ENCODE measurements at places on chromosomes 12 and 14.

- DNase-seq, result no peak
These were observed 72.1 kb downstream of the PHLDA1 start for GRCh38 chr12:75959506-75959905.

GRCh38 chr14:88667555-88668273 is 104.9 kb downstream of the ZC3H14 start:
- peak; percentile 84 for DNase-seq

DNA sequence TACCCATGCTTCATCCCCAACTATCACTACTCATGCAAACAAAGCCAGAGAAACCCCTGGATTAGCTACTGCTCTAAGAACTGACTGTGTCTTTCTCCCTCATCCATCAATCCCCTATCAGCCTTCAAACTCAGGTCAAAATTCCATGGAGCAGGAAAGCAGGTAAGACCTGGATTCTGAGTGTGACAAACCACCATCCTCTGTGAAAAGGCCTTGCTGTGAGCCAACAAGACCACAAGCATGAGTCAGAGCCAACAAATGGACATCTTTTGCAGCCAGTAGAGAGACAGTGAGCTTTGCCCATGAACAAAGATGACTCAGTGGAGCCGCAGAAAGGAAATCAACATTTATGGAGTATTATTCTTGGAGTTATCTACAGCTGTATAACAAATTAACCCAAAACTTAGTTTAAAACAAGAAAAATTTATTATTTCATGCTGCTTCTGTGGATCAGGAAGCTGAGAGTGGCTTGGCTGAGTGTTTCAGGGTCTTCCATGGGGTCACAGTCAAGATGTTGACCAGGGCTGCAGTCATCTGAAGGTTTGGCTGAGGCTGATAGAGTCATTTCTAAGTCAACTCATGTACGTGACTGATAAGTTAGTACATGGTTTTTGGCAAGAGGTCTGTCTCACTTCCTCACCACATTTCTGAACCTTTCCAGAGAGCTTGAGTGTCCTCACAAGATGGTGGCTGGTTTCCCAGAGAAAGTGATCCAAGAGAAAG is 61.1 kb downstream of the PITPNM2 start:
- peak; percentile 92 for DNase-seq

GRCh38 chr12:51676875-51677274 is 85.8 kb downstream of the SCN8A start:
- DNase-seq, result no peak

DNA sequence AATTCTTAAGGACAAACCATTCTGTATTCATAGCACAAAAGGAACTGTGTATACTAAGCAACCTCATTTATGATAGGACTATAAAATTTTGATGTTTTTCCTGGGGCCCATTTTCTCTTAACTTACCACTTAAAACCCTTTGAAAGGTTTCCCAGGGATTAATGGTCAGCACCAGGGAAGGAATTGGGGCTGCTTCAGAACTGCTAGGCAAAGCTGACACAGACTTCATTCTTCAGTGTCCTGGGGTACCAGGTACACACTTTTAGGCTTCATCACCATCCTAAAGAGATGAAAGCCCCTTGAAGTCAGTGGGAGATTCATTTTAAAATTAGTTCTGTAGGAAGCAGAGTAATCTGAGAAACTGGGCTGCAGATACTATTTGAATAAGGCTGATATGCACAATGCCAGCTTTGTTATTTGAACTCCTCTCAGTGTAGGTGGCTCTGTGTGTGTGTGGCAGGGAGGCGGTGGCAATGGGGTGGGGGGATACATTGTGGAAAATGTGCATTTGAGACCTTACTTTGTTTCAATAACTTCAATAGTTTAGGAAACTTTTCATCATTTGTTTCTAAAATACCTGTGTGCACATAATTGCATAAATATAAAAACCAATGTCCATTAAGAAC is 329.3 kb upstream of the DCN start:
- no peak for DNase-seq

- no peak for DNase-seq
These were observed 269.1 kb downstream of the EMP1 start for GRCh38 chr12:13465635-13466034.

GRCh38 chr14:86613786-86614185 is 1083.8 kb downstream of the FLRT2 start:
- DNase-seq, result no peak

DNA sequence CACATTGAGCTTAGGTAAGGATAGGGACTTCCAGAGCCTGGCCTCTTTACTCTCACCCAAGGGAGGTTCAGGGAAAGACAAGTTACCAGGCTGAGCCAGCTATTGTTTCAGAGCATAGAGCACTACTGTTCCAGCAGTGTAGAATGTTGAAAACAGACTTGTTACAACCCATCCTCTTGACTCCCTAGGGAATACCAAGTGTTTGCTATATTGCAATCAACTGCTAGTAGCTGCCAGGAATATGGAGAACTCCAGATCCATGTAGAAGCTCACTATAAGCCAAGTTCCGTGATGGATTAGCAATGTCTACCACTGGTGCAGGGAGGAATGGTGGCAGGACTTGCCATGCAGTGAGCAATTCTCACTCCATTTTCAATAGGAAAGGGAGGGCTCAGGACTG is 199.8 kb upstream of the RBM19 start:
- peak; percentile 10 for DNase-seq

GRCh38 chr12:98852181-98852580 is 207.1 kb downstream of the APAF1 start:
- no peak for DNase-seq

- DNase-seq, result no peak
These were observed 24.3 kb upstream of the HSPB8 start for GRCh38 chr12:119154435-119154818.

DNA sequence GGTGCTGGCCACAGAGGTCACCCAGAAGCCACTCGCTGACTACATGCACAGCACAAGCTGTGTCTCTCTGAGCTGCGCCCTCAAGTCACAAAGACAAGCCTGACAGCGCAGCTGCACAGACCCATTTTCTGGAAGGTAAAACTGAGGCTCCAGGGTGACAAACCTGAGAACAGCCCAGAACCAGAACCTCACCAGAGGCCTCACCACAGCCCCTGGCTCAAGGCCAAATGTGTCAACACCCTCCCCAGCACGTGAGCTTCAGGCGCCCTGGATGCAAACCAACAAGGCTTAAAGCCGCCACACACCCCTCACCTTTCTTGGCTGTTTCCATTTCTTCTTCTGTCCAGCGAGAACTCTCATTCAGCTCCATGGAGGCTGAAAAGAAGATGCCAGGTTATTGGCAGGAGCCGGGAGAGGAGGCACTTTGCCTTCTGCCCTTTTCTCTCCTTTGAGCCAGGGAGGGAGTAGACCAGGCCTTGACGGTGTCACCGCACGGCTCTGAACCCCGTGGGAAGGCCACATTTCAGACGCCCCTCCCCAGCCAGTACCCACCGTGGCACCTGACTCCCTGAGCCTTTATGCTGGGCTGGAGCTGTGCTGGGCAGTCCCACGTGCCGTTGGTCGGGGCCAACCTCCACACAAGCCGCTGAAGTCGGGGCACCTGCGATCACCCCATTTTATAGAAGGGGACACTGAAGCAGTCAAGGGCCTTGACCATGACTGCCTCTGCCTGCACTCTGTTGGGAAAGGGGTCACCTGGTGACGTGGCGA is 103.1 kb downstream of the RFLNA start:
- DNase-seq, result peak; percentile 60

DNA sequence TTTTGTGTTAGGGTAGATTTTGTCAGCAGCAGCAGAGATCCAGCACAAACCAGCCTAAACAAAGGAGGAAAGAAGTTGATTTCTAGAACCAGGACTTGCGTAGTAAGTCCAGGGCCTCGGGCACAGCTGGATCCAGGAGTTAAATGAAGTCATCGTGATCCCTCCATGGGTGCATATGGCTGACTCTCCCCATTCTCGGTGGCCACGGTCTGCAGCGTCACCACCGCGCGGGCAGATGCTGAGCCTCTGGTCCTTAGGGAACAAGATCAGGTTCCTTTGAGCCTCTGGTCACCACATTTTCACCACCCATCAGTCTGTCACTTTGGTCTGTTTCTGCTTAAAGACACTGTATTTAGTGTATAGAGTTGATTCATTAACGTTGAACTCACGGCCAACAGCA is 14.8 kb upstream of the GALNT9 start:
- no peak for DNase-seq

DNA sequence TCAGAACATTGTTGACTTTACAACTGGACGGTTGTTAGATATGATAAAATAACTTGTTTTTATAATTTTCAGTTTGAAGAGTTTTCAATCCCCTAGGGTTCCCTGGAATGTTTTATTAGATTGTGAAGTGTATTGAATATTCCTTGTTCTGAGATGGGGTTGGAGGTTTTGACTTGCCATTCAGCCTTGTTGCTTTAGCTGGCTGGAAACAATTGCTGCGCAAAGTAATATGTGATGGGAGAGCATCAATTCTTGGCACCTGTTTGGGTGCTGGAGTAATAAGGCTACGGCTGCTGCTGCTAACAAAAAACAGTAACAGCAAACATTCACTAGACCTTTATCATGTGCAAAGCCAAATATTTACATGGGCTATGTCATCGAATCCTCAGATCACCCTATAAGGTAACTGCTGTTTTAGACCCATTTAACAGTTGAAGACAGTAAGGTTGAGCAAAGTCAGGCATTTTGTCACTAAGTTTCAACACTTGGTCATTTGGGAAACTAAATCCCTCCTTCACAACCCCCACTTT is 241.0 kb upstream of the TBX3 start:
- no peak for DNase-seq

- DNase-seq, result peak; percentile 18
These were observed 1.6 kb downstream of the CMKLR1 start for GRCh38 chr12:108337235-108338223.

DNA sequence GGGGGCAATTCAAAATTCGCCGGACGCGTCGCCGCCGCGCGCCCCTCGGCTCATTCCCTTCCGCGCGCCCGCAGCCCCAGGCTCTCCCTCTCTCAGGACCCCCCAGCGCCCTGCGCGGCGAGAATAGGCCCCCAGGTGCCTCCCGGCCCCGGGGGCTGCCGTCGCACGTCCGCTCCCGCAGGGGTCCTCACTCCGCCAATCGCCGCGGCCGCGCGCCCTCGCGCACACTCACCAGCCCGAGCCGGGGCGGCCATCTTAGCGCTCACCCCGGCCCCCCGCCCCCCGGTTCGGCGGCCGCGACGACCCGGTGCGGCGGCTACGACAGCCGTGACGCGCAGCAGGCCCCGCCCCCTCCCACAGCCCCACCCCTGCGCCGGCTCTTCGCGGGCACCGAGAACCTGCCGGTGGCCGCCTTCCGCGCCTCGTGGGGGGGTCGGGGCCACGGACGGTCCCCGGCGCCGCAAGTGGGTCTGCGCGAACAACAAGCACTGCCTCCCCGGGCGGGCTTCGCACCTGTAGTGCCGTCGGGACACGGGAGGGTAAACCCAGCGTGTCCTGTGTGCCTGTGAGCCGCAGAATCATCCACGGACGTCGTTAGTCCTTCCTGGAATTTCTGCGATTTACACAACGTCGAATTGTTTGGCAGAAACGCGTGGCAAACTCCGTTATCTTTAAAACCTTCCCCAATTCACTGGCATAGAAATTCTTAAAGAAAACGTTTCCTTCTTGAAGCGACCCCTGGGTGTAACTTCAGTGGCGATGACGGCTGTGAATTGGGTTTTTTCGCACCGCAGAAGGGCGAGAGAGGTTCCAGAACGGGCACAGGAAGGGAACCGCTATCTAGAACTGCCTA is 2.5 kb downstream of the USP44 start:
- DNase-seq, result no peak

DNA sequence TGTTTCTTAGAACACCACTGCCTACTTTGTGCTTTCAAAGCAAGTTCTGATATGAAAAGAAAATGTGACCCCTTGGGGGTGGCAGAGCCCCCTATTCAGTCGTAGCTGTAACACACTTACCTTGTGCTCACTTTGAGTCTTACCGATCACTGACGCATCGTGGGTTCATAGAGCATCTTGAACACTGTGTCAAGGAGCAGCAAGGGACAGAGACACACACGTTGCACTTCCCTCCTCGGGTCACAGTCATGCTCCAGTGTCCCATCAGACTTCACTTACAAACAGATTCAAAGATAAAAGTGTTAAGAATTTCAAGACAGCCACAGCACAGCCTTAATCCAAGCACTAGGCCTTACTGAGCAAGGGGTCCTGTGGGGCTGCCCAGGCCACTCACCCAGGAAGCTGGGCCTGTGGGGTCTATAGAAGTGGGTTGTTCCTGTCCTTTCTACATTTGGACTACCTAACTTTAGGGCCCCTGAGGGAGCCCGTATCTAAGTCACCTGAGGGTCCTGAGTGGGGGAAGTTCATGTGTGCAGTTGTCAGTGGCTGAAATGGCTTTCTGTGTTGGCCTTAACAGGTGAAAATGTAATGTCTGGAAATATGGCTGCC is 75.4 kb upstream of the BDKRB2 start:
- no peak for DNase-seq

GRCh38 chr12:1767407-1768090 is 52.8 kb upstream of the LRTM2 start:
- DNase-seq, result no peak

DNA sequence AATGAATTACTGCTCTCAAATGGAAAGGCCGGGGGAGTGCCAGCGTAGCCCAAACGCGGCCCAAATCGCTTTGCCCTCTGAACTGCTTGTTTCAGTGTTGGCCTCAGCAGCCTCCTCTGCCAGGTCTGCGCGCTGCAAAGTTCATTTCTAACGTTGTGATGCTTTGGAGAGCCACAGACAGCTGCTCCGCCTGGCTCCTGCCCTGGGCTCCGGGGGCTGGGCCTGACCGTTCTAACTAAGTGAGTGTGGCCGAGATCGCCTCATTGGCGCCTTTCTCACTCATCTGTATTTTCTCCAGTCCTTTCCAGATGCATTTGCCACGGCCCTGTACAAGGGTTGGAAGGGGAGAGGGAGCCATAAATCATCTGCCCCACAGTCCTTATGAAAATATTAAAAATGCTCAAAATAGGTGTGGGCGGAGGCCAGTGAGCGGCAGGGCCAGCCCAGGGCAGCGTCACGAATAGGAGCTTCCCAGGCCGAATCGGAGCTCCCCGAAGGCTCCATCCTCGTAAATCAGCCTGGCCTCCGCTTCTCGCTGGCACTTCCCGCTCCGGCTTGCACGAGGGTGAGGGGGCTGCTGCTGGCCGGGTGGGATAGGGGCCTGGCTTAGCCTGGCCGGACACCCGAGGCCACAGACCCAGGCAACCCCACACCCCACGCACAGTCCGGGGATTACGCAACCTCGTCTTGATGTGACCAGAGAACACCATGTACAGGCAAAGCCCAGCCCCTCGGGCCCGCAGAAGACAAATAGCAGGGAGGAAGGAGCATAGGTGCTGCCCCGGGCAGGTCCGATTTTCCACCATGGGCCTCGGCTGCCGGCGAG is 196.6 kb upstream of the DIO3 start:
- no peak for DNase-seq
